ENCODE measurements at places on chromosomes 6 and 20.

- no peak for DNase-seq
Observed at GRCh38 chr20:8082025-8082424, 50.0 kb upstream of the PLCB1 start.

GRCh38 chr20:31815408-31816188 is 3.6 kb upstream of the MYLK2 start:
- DNase-seq: no peak

- no peak for DNase-seq
Observed at GRCh38 chr6:159203304-159204005, 34.3 kb downstream of the FNDC1 start.

DNA sequence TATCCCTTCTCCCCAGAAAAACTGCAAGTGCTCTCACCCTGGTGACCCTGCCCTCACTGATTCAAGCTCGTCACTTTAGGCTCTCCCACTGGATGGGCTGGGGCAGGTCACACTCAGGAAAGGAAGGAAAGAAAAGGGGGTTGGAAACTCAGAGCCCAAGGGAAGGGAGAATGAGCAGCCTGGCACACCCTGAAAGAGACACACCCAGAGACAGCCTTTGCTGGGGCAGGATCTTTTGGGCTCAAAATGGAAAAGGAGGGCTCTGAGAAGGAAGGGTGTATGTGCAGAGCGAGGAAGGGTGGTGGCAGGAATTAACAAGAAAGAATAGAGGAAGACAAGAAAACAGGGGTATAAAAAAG is 2.5 kb downstream of the PPP1R18 start:
- no peak for DNase-seq

GRCh38 chr6:137699031-137699683 is 167.9 kb upstream of the TNFAIP3 start:
- no peak for DNase-seq

DNA sequence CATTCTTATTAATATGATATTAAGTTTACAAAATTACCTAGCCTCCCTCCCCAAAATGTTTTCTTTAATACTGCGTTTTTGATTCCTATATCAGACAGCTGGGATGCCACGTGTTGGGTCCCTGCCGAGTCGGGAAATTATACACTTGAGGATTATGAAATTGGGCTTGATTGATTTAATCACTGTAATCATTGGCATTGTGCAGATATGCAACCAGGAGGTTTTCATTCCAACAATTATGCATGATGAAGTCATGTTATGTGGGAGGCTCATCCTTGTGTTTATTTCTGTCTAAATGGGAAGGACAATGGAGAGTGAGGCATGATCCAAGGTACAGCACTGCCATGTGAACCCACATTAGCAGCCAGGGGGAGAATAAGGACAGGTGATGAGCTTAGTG is 30.6 kb upstream of the RIPOR2 start:
- DNase-seq: no peak

All from CD8-positive, alpha-beta memory T cell (primary cell).